ENCODE measurements at places on chromosomes 7 and 10. TPM values are rescaled to one million over a fixed set of nuclear protein-coding genes. Genes with fewer than 3 reads are reported as not detected.

DNA sequence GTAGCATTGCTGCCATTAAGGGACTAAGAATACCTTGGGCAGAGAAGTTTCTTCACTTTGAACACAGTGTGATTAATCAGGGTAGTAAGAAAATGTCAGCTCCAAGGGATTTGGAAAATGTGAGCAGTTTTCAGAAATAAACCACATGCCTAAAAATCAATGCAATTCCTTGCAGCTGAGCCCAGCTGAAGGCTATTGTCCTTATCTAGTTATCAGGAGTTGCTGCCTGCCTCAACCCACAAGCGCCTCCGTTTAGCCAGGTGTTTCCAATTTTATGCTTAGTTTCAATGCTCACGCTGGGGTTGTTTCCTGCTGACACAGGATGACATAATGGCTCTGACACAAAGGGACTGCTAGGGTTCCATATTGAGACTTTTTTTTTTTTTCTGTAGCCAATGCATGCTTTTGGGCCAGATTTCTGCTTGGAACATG is 132.3 kb upstream of the ANK3 start:
- H3K4me3 ChIP-seq: no peak overlapping the region
- DNase-seq: no peak
- no peak overlapping the region for H3K27ac ChIP-seq
- no peaks in the 10 kb centered on the region for H3K27me3 ChIP-seq
- H3K36me3 ChIP-seq: no peaks in the 10 kb centered on the region

- no peak overlapping the region for H3K4me3 ChIP-seq
- no peak overlapping the region for H3K27ac ChIP-seq
- peaks cover 9% of the 10 kb centered on the region for H3K36me3 ChIP-seq
Measured at GRCh38 chr7:50632561-50633413, 67.6 kb upstream of the DDC start.

DNA sequence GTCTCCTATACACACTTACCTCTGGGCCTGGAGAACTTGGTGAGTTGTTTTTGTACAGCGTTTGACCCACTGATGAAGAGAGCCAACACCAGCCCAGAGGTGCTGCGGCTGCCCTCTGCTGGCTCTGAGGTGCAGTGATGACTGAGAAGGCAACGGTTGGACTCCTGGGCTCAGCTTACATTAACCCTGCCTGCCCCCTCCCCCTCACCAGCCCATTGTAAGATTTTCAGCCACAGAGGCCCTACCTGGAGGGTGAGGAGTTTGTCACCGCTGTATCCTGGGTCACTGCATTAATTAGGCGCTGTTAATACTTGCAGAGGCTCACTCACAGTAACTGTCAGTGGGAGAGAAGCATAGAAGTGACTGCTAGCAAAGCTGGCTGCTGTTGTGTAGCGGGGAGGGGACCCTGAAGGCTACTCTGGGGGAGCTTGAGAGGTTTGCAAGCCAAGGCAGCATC is 19.0 kb upstream of the ANKRD2 start:
- peak; percentile 65 for DNase-seq
- H3K36me3 ChIP-seq: no peaks in the 10 kb centered on the region
- H3K27me3 ChIP-seq: peaks cover 4% of the 10 kb centered on the region

DNA sequence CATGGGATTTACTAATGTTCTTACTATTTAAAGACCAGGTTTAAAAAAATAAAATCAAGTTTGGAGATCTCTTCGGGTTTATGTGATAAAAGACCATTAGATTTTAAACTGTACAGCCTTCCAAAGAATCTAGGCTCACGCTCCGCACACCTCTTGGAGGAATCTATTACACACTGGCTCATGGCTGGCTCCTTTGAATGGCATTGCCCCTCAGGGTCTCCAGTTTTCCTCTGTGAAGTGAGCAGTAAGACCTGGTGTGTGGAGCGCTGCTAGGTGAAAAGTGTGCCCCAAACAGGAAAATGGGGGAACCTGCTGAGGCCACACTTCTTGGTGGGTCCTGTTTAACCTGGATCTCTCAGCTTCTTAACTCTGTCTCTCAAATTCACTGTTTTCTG is 142.3 kb downstream of the KAT6B start:
- peaks cover 31% of the 10 kb centered on the region for H3K4me1 ChIP-seq
- H3K27ac ChIP-seq: no peak overlapping the region
- no peaks in the 10 kb centered on the region for H3K27me3 ChIP-seq
- peaks cover 24% of the 10 kb centered on the region for H3K36me3 ChIP-seq
- peak overlapping the region; percentile 9 for H3K4me3 ChIP-seq

- H3K36me3 ChIP-seq: no peaks in the 10 kb centered on the region
- H3K4me3 ChIP-seq: no peak overlapping the region
Measured at GRCh38 chr10:117647306-117647705, 104.8 kb downstream of the EMX2 start.

DNA sequence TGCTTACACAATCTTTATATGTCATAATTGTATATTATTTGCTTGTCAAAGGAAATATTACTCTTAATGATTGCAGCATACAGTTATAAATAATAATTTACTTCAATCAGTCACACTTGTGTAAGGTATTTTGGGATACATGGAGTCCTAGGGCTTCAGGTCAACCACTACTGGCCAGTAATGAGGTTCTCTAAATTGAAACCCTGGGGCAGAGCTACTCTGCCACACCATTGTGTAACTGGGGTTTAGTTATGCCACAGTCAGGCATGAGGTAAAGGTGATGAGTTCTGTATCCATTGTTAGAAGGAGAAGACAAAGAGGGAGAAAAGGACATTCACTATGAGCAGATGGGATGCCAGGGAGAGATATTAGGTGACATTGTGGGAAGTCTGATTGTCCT is 117.4 kb downstream of the RNLS start:
- no peak overlapping the region for H3K27ac ChIP-seq
- H3K36me3 ChIP-seq: no peaks in the 10 kb centered on the region
- H3K4me1 ChIP-seq: no peaks in the 10 kb centered on the region

DNA sequence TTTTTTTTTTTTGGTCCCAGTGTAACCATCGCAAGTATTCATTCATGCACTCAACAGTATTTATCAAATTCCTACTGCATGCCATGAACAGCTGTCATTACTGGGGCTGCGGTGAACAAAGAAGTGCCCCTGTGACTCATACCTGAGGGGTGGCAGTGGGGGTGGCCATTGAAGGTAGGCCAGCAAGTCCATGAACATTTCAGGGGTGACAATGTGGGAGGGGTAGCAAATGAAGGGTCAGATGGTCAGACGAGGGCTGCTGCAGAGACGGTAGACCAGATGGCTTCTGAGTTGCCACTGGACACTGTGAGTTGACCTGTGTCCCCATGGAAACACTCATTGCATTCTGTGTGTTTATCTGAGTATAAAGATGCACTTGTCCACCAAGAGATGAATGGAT is 92.5 kb upstream of the PITRM1 start:
- H3K4me3 ChIP-seq: no peak overlapping the region
- no peaks in the 10 kb centered on the region for H3K4me1 ChIP-seq
- peaks cover 14% of the 10 kb centered on the region for H3K27me3 ChIP-seq
- DNase-seq: no peak
- H3K36me3 ChIP-seq: no peaks in the 10 kb centered on the region
- no peak overlapping the region for H3K27ac ChIP-seq

- DNase-seq: peak; percentile 90
- H3K27me3 ChIP-seq: no peaks in the 10 kb centered on the region
- H3K4me1 ChIP-seq: peaks cover 48% of the 10 kb centered on the region
- peak overlapping the region; percentile 91 for H3K4me3 ChIP-seq
Measured at GRCh38 chr7:130961128-130961601, 227.2 kb upstream of the KLF14 start.

- no peak overlapping the region for H3K27ac ChIP-seq
- no peaks in the 10 kb centered on the region for H3K4me1 ChIP-seq
- DNase-seq: no peak
- no peak overlapping the region for H3K4me3 ChIP-seq
Measured at GRCh38 chr7:106493041-106493731, 167.8 kb downstream of the CCDC71L start.

DNA sequence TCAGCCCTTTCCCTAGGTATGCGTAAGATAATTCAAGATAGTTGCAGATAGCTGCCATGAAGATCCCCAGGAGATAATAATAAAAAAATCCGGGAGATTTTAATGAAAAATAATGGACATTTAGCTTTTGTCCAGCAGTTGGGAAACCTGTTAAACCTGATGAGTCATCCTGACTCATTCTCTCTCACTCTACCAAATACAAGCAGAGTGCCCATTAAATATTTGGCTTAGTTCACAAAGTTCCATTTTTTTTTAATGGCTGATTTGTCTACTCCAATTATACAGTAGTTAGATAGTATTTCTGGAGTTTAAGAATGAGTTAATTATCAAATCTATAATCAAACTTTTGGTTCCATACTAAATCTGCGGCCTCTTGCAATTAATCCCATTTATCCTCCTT is 2.1 kb upstream of the SHTN1 start:
- no peak overlapping the region for H3K4me3 ChIP-seq
- peaks cover 26% of the 10 kb centered on the region for H3K27me3 ChIP-seq
- no peaks in the 10 kb centered on the region for H3K36me3 ChIP-seq
- H3K4me1 ChIP-seq: no peaks in the 10 kb centered on the region
- no peak overlapping the region for H3K27ac ChIP-seq
- no peak for DNase-seq

GRCh38 chr7:106029451-106029850 is 66.4 kb downstream of the CDHR3 start:
- no peaks in the 10 kb centered on the region for H3K36me3 ChIP-seq
- peaks cover 47% of the 10 kb centered on the region for H3K27me3 ChIP-seq
- peaks cover 5% of the 10 kb centered on the region for H3K4me1 ChIP-seq
- no peak overlapping the region for H3K4me3 ChIP-seq
- no peak for DNase-seq

- peaks cover 12% of the 10 kb centered on the region for H3K36me3 ChIP-seq
- peaks cover 4% of the 10 kb centered on the region for H3K4me1 ChIP-seq
- H3K27ac ChIP-seq: no peak overlapping the region
- H3K4me3 ChIP-seq: no peak overlapping the region
- no peak for DNase-seq
- H3K27me3 ChIP-seq: no peaks in the 10 kb centered on the region
Measured at GRCh38 chr10:129472696-129473555, 5.9 kb downstream of the MGMT start.

- H3K4me3 ChIP-seq: peak overlapping the region; percentile 90
- peak; percentile 56 for DNase-seq
- peaks cover 11% of the 10 kb centered on the region for H3K27me3 ChIP-seq
- peaks cover 30% of the 10 kb centered on the region for H3K4me1 ChIP-seq
- H3K27ac ChIP-seq: peak overlapping the region; percentile 84
Measured at GRCh38 chr10:7819121-7819460, 786 bp downstream of the TAF3 start.

DNA sequence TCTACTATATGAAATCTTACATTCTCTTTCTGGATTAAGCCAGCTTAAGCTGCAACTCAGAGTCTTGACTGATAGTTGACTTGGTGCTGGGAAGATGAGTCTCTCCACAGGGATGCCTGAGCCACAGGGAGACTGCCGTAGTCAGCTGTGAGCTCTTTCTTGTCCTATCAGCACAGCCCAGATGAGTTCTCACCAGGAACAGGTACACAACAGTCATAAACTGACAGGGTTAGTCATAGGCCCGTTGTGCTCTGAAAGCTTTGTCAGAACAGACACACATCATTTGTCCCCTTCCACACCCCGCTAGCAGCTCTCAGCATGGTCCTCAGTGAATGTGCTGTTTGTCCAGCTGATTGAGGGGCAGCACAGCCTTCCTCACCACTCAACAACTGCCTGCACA is 221.6 kb downstream of the RPS24 start:
- H3K4me3 ChIP-seq: no peak overlapping the region
- peaks cover 19% of the 10 kb centered on the region for H3K27me3 ChIP-seq
- H3K36me3 ChIP-seq: no peaks in the 10 kb centered on the region

DNA sequence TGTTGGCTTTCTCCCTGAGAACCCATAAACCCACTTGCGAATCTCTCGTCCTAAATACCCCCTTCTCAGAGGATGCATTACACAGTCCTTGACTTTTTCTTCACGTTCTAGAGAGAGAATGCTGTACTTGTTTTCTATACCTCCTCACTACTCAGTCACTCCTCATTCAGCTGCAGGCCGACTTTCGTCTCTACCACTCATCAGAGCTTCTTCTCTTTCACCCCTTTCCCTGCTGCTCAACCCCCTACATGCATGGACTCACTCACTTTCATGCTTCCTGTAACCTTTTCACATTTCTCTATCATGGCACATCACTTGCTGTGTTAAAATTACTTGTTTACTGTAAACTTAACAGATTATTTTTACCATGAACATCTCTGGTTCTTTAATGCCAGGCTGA is 19.8 kb downstream of the MDFIC start:
- no peak overlapping the region for H3K4me3 ChIP-seq
- no peak for DNase-seq
- H3K4me1 ChIP-seq: peaks cover 20% of the 10 kb centered on the region
- no peak overlapping the region for H3K27ac ChIP-seq

DNA sequence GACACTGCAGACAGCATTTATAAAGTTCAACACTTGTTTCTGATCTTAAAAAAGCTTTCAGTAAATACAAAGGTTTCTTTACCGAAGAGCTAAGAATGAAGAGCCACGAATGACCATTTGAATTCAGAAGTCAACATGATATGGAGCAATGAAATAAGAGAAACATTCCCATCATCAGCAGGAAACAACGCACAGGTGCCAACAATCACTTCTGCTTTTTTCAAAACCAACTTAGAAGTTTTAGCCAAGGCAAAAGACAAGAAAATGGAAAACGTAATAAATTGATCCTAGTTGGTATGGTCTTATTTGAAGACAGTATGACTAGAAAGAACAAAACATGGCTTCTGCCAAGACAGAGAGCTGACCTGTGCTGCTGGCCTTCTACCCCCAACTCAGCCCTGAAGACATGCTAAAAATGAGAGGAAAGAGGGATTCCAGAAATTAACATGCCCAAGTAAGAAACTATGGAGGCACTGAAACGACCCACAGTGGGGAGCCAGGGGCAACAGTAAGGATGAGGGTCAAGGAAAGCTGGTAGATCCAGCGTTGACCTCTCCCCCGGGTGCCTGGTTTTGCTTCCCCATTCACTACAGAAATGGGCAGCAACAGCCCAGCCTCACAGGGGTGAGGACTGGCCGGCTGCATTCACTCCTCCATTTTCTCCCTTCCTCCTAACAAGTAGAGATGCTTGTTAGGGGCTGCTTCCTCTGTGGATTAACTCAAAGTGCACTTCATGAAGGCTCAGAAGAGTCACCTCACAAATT is 30.1 kb downstream of the VPS41 start:
- peaks cover 7% of the 10 kb centered on the region for H3K36me3 ChIP-seq
- H3K27me3 ChIP-seq: no peaks in the 10 kb centered on the region
- H3K4me3 ChIP-seq: no peak overlapping the region
- no peak overlapping the region for H3K27ac ChIP-seq
- peaks cover 8% of the 10 kb centered on the region for H3K4me1 ChIP-seq

GRCh38 chr7:114790521-114790920 is 131.4 kb upstream of the MDFIC start:
- H3K36me3 ChIP-seq: no peaks in the 10 kb centered on the region
- H3K27ac ChIP-seq: no peak overlapping the region
- H3K4me1 ChIP-seq: no peaks in the 10 kb centered on the region
- DNase-seq: no peak
- peaks cover 4% of the 10 kb centered on the region for H3K27me3 ChIP-seq

The SPDYE6 gene
- total RNA-seq: not detected

The C10orf143 gene
- total RNA-seq: 4.4 TPM

The FAM171A1 gene
- 4.0 TPM for total RNA-seq

The ZNF485 gene
- total RNA-seq: 4.8 TPM
